Hematopoietic multipotent progenitor cell treated with erythropoietin and hydrocortisone succinate and interleukin-3 and kit ligand, for 4 days (in vitro differentiated cells): ENCODE measurements at places on chromosomes 3 and 15.
A peak's percentile ranks its signal among the peaks of the same experiment; 100 is the strongest.

DNA sequence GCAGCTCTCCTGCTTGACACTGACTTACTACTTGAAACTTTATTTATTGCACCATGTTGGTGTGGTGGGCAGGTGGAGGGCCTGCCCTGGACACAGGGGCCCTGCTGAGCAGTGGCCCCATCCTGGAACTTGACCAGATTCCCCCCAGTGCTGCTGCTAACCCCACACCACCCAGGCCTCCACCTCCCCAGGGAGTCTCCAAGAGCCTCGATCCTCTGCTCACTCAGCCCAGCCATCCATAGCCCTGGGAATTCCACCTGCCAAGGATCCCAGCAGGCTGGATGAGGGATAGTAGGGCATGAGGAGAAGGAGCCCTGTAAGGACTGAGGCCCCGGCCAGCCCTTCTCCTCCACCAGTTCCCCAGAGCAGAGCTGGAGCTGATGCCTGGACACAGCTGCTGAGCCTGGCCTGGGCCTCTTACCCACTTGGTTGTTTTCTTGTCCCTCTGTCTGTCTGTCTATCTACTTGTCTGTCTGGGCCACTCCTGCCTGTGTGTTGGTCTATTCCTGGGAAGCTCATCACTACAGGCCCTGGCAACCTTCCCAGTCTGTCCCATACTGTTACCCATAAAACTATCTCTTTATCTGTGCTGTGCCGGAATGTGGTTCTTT is 2.8 kb downstream of the CHAC1 start:
- no peak for DNase-seq

DNA sequence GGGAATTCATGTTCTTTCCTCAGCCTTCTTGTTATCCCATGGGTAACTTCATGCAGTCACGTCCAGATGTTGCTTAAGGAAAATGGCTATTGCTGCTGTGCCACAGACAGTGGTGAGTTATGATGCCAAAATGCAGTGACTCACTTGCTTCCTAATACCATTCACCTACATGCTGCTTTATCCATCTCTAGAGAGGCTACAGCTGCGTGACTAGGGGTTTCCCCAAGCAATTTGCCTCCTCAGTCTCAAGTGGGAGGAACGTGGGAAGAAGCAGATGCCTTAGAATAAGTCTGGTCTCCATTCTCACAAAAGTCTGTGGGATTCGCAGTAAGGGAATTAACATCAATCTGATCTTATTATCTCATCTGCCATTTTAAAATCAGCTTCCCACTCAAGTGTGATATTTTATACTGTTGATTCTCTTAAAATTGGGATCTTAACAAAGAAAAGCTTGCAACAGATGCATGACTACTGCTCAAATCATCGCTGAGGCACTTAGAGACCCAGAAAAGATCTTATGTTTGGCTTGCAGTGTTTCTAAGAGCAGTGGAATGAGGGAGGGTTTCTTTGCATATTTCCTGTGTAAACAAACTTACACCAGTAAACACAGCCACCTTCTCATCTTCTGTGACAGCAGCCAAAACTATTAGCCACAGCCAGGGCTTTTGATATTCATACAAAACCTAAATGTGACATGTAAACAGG is 62.0 kb upstream of the ACP3 start:
- DNase-seq, result no peak

GRCh38 chr3:126472277-126473006 is 3.2 kb downstream of the ZXDC start:
- DNase-seq, result peak; percentile 93

DNA sequence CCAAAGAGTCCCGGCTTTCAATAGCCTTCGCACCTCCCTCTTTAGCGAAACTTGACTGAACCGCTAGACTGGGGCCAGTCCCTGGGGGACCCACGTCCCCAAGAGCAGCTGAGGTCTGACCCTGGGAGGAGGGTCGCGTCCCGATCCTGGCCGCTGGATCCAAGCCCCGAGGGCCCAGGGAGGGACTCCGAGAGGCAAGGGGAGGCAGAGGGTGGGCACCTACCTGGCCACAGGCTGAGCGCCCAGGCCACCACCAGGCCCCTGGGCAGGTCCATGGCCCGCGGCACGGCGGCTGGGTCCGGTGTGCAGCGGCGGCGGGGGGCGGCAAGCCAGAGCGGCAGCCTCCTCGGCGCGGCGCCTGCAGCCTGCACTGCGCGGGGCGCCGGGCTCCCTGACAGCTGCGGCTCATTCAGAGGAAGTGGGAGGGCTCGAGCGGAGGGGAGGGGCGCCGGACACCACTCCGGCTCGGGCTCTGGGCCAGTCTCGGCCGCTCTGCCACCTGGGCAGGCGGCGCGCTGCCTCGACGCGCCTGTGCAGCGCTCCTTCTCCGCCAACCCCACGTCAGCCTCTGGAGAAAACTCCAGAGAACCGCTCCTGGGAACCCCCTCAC is at the start of gene ITGA11:
Gene ITGA11, minus strand, starts transcription at position 372 of the 610 bp plus-strand sequence. Its CDS starts 97 bp downstream, at position 275.
- DNase-seq, result peak; percentile 63
